Stromal cell of bone marrow (primary cell): ENCODE measurements at places on chromosomes 11 and 22.

- no peak for DNase-seq
Measured at GRCh38 chr11:104024572-104024971, 11.9 kb upstream of the DDI1 start.

GRCh38 chr22:36528341-36528740 lies 625 bp downstream of the EIF3D start:
- DNase-seq: no peak

DNA sequence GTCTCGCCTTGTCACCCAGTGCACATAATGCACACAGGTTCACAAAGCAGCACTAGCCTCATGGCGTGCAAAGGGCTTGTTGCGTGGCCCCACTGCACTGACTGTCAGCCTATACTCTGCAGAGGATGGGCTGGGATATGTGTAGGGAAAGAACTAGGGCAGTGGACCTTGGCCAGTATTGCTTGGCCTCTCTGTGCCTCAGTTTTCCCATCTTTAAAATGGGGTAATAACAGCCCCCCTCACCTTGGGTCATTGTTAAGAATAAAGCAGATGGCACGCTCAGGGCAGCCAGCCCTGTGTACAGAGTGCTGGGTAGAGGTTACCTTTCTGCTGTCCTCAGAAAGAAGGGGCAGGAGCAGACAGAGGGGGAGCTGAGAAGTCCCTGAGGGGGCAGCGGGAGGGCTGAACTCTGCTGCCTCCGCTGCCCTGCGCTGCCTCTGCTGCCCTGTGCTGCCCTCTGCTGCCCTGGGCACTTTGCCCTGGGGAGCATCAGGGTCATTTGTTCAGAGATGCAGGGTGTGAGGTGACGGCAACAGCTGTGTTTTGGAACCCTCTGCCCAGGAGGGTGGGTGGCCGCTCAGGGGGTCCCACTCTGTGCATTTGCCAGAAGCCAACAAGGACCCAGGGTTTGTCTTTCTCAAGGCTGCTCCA lies 71.2 kb downstream of the CACNA1I start:
- no peak for DNase-seq

DNA sequence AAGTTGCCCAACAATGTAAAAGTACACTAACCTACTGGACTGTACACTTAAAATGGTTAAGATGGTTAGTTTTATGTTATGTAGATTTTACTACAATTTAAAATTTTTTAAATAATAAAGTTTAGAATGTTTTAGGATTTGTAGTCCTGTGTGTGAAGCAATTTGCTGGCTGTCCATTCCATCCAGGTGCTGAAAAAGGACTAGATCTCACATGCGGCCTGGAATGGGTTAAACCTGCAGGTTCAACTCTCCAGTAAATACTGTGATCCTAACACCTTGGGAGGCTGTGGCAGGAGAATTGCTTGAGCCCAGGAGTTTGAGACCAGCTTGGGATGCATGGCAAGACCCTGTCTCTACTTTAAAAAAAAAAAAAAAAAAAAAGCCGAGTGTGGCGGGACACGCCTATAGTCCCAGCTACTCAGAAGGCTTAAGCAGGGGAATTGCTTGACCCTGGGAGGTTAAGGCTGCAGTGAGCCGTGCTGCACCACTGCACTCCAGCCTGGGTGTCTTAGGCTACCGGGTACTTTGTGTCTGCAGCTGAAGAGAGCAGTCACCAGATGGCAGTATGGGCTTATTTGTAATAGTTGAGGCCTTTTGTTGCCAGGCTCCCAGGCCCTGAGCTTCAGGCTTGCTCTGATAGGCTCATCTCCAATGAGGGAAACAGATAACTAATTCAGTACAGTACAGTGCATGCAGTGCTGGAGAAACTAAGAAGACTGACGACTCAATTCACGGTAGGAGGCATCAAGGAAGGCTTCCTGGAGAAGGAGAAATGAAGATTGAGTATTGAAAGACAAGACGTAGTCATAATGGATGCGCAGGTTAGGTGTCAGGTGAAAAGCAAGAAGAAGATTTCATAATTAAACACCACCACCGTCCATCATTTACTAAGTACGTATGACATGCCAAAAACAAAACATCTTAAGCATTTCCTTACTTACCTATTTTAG lies 64.7 kb upstream of the ASPHD2 start:
- DNase-seq: peak; percentile 71

DNA sequence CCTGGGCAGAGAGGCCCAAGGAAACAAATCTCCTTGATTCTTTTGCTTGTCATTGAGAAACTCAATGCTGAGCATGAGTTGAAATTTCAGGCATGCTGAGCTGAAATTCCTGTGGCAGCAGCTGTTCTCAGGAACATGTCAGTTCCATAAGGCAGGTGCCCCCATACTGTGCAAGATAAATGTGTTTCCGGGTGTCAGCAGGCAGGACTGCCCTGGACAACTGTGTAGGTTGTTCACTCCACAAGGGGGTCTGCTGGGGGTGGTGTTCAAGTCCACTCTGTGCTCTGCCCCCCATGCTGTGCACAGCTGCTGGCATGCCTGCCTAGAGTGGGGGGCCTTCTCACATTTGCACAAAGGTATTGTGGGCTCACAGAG lies 133.7 kb downstream of the CTTN start:
- no peak for DNase-seq

- DNase-seq: no peak
Measured at GRCh38 chr11:45527898-45528297, 137.5 kb downstream of the CHST1 start.

DNA sequence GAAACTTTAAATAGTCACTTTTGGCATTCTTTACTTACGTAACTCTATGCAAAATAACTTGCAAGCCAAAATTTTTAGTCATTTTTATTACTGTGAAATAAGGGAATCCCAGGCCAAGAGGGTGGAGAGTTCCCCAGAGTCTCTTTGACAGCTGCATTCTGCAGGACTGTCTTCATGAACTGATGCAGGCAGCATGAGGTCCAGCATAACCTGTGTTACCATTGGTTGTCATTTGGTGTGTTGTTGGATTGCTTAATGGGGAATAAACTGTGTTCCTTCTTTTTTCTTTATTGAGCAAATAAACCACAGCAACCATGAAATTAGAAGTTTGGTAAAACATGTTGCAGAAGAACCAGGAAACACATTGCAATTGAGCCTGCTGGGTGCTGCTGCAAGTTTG lies 24.6 kb downstream of the MMP27 start:
- DNase-seq: peak; percentile 32

DNA sequence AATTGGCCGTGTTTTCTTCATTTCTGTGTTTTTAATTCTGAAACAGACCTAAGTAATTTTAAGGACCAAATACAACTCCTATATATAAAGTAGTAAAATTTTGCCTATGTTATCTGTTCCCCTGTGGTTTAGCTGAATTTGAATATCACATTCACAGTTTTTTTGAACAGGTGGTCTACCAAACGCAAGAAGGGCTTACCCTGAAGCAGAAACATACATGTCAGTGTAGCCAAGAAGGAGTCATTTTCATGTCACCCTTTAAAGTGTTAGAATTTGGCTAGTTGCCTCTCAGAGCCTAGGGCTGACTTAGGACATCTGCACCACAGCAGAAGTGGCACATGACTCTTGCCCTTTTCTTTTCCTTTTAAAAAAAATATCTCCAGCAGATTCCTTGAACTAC lies 34.3 kb downstream of the MYBPC3 start:
- no peak for DNase-seq

DNA sequence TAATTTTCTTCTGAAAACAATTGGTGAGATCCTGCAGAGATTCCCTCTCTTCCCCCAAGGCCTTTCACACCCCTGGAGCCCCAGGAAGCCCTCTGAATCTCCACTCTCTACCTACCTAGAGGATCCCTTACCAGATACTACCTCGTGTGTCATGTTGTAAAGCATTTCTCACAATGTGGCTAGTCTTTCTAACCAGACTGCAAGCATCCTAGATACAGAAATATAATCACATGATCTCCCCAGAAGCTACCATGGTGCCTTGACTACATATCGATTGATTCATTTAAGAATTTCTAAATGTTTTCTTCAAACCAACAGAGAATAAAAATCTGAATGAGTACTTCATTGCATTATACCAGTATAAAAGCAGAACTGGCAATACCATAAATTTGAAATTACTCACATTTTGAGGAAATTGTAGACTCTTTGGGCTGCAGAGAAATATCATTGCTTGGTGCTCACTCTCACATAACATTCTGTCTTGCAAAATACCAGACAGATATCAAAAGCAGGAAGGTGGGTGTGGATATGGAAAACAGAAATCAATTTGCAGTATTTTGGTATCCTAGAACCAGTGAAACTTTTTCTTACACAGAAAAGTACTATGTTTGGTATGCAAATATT lies 113.5 kb downstream of the MAML2 start:
- no peak for DNase-seq

DNA sequence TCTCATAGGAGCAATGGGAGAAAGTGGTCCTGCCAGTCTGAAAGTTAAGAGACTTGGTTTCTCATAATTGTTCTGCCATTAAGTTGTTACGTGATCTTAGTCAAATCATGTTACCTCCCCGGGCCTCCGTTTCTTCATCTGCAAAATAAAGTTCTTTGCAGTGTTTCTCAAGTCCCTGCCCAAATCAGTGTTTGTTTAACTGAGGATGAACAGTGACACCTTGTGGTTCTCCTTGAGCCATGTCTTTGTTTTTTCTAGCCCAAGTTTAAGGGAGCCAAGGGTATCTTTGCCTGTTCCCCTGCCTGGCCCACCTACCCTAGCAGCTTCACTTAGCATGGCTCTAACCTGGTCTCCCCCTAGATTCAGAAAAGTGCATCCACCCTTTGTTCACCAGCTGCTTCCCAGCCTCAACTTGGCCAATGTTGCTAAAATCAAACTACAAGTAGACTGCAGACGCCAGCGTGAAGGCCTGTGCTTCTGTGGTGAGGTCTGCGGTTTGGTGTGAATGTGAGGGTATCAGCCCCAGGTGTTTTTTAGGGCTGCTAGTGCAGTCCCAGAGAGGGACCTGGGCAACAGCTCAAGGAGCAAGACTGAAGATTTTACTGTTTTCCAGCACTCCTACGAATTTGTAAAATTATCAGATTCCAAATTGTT lies 35.5 kb downstream of the FZD4 start:
- peak; percentile 59 for DNase-seq

- DNase-seq: no peak
Measured at GRCh38 chr22:44454113-44454769, 43.8 kb downstream of the RTL6 start.

DNA sequence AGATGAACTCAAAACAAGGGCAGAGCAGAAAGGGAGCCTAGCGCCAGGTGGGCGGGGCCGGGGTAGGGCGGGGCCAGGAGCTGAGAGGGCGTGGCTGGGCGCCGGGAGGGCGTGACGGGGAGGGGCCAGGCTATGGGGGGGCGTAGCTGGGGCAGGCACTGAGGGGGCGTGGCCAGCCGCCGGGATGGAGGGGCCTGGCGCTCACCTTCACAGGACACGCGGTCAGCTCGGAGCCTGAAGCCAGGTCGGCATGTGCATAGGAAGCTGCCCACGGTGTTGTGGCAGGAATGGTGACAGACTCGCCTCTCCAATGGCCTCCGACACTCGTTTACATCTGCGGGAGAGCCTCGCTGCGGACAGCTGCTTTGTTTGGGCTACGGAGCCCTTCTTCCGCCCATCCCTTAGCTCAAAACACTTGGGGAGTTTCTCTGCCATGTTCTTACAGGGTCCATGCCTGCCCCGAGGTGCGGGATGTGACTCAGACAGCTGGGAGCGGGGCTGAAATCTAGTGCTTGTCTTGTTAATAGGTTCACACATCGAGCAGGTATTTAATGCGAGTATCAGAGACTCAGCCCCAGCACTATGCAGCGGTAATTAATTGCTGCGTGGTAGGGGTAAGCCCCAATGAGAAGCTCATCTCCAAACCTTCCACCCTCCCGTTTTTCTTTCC lies 13.4 kb downstream of the VWCE start:
- DNase-seq: no peak

DNA sequence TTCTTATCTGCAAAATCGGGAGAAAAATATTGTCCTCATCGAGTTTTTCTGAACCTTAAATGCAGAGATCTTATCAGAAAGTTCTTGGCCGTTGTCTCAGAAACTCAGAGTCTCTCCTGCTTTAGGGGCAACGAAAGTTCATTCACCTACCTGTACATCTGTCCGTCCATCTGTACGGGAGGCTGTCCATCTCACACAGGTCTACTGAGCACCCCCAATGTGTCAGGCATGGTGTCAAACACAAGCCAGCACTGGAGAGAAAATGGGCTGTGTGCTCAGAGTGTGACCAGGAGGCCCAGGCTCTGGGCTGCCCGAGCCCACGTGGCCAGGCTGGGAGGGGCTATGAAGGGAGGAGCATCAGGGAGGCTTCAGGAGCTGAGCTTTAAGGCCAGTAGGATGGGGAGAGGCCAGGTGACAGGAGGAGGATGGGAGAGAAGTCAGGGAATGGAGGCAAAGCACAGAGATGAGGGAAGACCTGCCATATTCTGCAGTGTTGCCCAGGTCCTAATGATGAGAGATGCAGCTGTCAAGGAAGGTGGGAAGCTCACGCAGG lies 62.4 kb upstream of the MYEOV start:
- no peak for DNase-seq

- no peak for DNase-seq
Measured at GRCh38 chr11:85263328-85263727, 363.8 kb downstream of the DLG2 start.

DNA sequence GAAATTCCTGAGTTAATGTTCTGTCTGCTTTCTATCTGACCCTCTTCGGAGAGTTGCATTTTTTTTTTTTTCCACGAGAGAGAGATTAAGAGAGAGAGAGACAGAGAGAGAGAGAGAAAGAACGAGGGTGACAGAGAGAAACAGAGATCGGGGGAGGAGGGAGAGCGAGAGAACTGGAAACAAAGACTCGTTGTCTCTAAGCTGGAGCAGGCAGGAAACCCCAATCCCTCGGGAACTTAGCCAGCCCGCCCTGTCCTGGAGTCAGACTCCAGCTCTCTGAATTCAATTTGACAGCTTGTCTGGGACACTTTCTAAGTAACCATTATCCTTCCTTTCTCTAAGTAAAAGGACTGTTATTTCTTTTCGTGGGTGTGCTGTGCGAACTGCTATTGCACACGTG lies 76.9 kb downstream of the KCNJ1 start:
- peak; percentile 55 for DNase-seq

DNA sequence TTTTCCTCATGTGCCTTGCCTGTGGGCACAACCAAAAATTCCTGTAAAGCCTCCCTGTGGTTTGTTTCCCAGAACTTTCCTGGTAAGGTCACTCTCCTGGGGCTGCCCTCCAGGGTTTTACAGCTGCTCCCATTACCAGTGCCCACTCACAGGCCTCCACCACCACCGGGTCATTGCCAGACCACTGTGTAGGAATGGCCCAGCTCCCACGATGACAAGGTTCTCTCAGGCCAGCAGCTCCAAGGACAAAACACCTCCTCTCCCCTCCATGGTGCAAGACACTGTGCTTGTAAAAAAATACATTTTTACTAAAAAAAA lies 96.1 kb upstream of the AKIP1 start:
- no peak for DNase-seq
